CD4-positive, alpha-beta T cell treated with Interleukin-15 for 1 hour (primary cell): ENCODE measurements at places on chromosomes 16 and 17.

DNA sequence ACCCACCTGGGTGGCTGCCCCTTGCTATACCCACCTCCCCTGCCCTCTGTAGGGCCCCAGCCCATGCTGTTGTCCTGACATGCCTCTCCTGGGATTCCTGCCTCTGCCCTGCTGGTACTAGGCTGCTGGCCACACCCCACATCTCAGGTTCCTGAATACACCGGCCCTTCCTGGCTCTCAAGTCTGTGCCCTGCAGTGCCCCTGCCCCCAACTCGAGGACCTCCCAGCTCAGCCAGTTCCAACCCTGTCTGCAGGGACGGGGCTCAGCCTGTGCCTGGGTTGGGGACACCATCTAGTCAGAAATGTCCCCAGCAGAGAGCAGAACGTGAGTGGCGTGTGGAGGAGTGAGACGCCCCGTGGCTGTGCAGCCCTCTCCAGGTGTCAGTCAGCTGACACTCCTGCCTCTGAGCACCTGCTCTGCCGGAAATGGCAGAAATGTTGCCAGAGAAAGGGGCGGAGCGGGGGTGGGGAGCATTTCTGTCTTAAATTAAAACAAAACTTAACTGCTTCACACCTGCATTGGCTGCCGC is 28.7 kb downstream of the ACSF3 start:
- DNase-seq: peak; percentile 82

DNA sequence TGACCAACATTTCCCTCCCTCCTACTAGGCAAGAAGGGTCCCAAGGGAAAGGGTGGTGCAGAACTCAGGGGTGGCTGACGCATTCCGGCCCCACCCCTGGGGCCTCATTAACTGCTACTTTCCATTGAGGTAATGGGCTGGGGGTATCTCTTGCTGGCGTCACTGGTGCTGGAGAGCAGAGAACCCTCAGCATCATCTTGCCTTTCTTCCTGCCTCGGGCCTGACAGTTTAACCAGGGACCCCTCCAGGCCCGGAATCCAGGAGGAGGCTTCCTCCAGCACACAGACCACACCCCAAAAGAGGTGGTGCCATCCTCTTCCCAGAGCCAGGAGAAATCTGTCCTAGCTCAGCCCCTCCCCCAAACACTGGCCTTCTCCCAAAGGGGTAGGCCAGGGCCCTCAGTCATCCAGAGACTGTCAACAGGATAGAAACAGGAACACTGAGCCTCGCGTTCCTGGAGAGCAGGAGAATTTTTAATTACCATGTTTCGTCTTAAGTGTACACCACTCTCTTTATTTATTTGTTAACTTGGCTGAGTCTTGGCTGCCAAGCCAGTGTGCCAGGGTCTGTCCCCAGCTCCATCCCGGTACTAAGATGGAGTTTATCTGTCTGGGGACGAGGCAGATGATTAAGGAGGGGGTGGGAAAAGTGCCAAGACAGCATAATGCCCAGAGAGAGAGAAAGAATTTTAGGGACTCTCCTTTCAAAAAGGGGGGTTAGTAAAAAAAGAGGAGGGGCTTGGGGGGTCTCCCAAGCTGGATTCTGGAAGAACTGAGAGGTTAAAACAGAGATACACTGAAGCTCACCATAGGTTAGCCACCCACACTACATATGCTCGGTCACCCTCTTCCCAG is 5.1 kb downstream of the ETV4 start:
- DNase-seq: no peak

- no peak for DNase-seq
Observed at GRCh38 chr16:54968011-54968410, 37.3 kb downstream of the IRX5 start.

- DNase-seq: no peak
Observed at GRCh38 chr17:45389354-45389753, 43.3 kb downstream of the ARHGAP27 start.

DNA sequence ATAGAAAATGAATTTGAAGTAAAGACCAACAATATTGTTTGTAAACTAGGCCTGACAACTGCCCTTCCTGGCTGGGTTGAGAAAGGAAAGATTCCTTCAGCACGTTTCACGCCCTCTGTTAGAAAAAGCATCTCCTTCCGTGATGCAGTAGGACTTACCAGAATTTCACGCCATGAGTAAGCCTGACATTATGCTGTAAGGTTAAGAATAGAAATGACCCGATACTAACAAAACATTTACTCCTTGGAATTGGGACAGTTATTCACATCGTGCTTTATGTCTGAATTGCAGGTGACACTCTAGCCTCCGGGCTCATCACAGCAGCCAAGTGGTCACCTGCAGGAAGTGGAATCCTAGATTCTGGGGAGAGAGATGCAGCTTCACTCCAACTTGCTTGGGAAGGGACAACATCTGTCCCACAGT is 17.5 kb downstream of the MARCHF10 start:
- no peak for DNase-seq
